ENCODE measurements at places on chromosomes 12 and 14. TPM values are rescaled to one million over a fixed set of nuclear protein-coding genes. Genes with fewer than 3 reads are reported as not detected.

DNA sequence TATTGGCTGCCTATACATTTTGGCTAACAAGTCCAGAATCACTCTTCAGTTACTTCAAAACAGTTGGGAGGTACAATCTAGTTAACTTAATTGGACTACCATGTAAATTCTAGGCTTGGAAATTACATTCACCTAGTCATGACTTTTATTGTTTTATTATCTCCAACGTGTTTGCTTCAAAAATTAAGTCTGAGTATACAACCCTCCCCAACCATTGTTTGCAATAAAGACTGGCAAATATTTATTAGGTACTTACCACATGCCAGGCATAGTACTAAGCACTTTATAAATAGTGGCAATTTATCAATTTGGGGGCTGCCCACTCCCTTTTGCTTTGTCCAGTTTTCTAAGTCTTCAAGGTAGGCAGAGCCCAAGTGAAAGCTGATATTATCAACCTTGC, 30.3 kb downstream of the TXNDC16 start:
- DNase-seq: no peak
- H3K36me3 ChIP-seq: no peaks in the 10 kb centered on the region
- H3K27me3 ChIP-seq: no peaks in the 10 kb centered on the region
- no peak overlapping the region for H3K27ac ChIP-seq
- no peaks in the 10 kb centered on the region for H3K4me1 ChIP-seq
- H3K4me3 ChIP-seq: no peak overlapping the region

DNA sequence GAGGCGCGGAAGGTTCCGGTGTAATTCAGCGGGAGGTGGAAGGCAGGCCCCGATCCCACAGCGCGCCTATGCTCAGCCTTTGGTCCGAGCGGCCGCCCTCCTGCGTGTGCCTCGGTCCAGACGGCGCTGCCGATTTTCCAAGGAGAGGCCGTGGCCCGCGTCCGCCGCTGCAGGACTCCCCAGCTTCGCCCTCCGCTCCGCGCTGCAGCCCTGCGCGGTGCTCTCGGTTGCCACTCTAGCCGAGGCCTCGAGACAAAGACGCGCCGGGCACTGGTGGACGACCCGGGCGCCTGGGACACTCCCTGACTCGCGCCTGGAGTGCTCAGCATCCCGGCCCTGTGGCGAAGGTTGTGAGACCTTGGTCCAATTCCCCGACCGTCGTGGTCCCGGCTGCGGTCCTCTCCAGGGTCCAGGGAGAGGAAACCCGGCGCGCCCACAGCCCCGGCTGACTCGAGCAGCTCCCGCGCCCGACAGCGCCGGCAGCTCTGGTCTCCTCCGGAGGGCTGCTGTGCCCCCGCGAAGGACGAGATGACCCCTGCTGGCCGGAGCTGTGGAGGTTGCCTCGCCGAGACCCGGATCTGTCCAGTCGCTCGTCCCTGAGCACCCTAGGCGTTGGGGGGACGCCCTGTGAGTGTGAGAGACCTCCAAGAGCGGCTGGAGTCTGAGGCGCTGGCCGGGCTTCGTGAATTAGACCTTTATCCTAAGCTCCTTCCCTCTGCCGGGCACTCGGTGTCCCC, 6.5 kb downstream of the HOXC12 start:
- peaks cover 12% of the 10 kb centered on the region for H3K4me1 ChIP-seq
- no peak overlapping the region for H3K27ac ChIP-seq
- H3K36me3 ChIP-seq: no peaks in the 10 kb centered on the region
- H3K27me3 ChIP-seq: peaks cover 100% of the 10 kb centered on the region
- H3K4me3 ChIP-seq: peak overlapping the region; percentile 23

The PGAM5 gene
- total RNA-seq: 108 TPM

DNA sequence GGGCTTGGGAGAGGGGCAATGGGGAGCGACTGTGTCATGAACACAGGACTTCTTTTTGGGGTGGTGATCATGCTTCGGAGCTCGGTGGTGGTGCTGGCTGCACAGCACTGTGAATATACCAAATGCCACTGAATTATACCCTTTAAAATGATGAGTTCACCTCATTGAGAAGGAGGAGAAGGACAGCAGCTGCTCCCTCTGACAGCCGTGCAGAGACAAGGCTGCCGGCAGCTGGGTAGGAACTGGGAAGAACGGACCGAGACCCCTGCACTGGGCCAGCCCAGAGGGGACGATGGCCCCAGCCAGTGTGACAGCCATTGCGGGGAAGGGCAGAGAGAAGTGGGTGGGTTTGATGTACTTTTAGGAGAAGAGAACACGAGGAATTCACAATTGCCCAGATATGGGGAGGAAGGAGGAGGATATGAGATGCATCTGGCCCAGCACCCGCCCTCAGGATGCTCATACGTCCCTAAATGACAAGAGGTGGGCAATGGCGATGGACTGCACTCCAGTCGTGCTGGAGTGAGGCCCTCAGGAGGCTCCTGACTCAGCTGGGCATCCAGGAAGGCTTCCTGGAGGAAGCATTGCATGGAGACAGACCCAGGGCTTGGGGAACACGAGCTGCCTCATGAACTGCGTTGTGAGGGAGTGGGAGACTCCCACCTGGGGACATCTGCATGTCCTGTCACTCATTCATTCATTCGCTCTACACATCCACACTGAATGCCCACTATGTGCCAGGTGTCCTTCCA, 64.3 kb upstream of the C14orf180 start:
- H3K27ac ChIP-seq: no peak overlapping the region
- no peak overlapping the region for H3K4me3 ChIP-seq
- H3K4me1 ChIP-seq: no peaks in the 10 kb centered on the region
- no peak for DNase-seq
- H3K36me3 ChIP-seq: no peaks in the 10 kb centered on the region
- no peaks in the 10 kb centered on the region for H3K27me3 ChIP-seq

GRCh38 chr12:4899364-4899763, 10.3 kb upstream of the KCNA1 start:
- peak; percentile 56 for DNase-seq
- no peaks in the 10 kb centered on the region for H3K27me3 ChIP-seq
- no peak overlapping the region for H3K27ac ChIP-seq
- H3K4me3 ChIP-seq: no peak overlapping the region
- no peaks in the 10 kb centered on the region for H3K4me1 ChIP-seq
- H3K36me3 ChIP-seq: no peaks in the 10 kb centered on the region

The IL23A gene
- 3.2 TPM for total RNA-seq

DNA sequence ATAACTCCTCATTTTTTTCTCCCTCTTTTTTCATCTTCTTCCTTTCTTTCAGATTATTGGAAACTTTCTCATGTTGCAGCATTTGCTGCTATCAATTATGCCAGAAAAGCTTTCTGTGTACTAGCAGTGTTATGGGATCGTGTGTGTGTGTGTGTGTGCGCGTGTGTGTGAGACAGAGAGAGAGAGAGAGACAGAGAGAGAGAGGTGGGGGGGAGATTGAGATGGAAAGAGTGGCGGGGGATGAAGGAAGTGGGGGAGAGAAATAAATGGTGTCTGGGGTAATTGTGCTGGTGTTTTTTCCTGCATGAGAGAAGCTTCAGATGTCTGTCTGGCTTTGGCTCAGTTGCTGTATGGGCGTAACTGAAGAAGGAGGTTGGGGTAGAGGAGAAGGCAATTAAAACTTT, 268.9 kb downstream of the RAD51B start:
- no peak for DNase-seq
- H3K27ac ChIP-seq: no peak overlapping the region
- no peaks in the 10 kb centered on the region for H3K27me3 ChIP-seq
- peaks cover 27% of the 10 kb centered on the region for H3K4me1 ChIP-seq

The LRIG3 gene
- total RNA-seq: 7.5 TPM

The GPR132 gene
- total RNA-seq: 0.14 TPM

GRCh38 chr14:50083467-50084337, 32.7 kb downstream of the VCPKMT start:
- no peak for DNase-seq
- H3K4me3 ChIP-seq: no peak overlapping the region
- no peak overlapping the region for H3K27ac ChIP-seq
- H3K4me1 ChIP-seq: peaks cover 10% of the 10 kb centered on the region
- no peaks in the 10 kb centered on the region for H3K27me3 ChIP-seq
- H3K36me3 ChIP-seq: no peaks in the 10 kb centered on the region

The CCDC177 gene
- total RNA-seq: 1.7 TPM

- no peaks in the 10 kb centered on the region for H3K27me3 ChIP-seq
- H3K4me1 ChIP-seq: peaks cover 7% of the 10 kb centered on the region
- DNase-seq: no peak
- no peaks in the 10 kb centered on the region for H3K36me3 ChIP-seq
- H3K27ac ChIP-seq: no peak overlapping the region
Observed at GRCh38 chr14:89853936-89854693, 100.4 kb downstream of the EFCAB11 start.

Data from GM23338 (cell line).